ENCODE measurements at places on chromosomes 2 and 18. TPM values are rescaled to one million over a fixed set of nuclear protein-coding genes. Genes with fewer than 3 reads are reported as not detected.

DNA sequence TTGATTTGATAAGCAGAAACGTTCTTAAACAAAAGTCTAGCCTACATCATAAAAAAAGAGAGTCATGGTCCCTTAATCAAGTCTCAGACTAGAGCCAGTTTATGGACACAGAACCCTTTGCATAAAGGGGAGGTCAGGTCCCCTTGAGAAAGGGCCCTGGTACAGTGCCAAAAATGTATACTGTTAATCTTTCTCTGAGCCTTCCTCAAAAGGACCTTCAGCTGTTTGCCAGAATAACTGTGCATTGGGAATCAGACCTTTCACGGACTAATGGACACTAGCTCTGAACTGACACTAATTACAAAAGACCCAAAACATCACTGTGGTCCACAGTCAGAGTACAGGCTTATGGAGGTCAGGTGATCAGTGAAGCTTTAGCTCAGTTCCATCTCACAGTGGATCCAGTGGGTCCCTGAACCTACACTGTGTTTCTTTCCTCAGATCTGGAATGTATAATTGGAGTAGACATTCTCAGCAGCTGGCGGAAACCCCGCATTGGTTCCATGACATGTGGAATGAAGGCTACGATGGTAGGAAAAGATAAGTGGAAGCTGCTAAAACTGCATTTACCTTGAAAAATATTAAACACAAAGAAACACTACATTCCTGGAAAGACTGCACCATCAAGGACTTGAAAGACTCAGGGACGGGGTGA, 151.4 kb downstream of the TMEFF2 start:
- no peak for DNase-seq

The CCDC148 gene
- 13.5 TPM for total RNA-seq

The OSR1 gene
- total RNA-seq: 8.7 TPM

DNA sequence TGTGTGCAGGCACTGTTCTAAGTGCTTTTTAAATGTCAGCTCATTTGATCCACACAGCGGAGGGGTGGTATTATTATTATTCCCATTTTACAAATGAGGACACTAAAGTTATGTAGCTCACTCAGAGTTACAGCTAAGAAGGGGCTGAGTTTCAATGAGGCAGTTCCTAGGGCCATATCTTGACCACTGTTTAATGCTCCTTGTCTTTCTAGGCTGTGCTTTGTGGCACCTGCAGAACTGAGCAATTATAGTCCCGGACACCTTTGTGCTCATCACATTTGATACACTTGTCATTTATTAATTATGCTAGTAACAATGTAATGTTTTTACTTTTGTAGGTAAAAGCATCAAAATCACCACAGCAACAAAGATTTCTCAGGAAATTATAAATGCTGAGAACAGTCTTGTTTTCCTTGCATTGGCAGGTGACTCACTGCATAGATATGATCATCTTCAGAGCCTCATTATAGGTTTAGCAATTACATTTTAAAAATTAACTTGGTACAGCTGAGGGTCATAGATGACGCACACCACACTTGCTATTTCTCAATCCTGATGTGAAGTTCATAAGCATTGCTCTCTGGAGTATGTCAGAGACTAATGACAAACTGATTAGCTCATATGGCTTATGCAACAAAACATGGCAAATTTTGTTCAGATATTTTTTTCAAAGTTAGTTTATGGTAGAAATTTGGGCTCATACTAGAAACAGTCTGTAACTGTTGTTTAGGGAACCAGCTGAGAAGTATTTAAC, 366.8 kb downstream of the TGIF1 start:
- DNase-seq: no peak

DNA sequence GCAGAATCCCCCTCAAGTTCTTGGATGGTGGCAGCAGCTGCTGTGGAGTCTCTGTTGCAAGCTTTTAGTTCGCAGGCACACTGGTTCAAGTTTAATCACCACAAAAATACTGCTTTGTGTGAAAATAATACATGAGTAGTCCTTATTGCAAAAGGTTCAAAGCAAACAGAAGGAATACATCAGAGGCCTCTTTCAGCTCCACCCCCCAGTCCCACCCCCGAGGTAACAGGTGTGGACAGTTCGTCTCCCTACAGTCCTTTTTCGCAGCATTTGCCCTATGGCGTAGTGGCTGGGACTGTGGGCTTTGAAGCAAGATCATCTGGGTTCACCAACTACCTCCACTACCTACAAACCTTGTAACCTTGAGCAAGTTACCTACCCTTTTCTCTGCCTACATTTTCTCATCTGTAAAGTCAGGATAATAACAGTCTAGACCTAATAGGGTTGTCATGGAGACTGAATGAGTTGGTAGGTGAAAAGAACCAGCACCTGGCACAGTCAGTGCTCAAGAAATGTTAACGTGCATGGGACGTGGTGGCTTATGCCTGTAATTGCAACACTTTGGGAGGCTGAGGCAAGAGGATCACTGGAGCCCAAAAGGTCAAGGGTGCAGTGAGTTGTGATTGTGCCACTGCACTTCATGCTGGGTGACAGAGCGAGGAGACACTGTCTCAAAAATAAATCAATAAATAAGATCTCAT, 61.7 kb downstream of the TCF7L1 start:
- DNase-seq: no peak

- no peak for DNase-seq
These were observed 97.4 kb downstream of the APOB start for GRCh38 chr2:20946468-20946867.

The IL1R2 gene
- not detected for total RNA-seq
